ENCODE measurements at places on chromosomes 16 and 17.

DNA sequence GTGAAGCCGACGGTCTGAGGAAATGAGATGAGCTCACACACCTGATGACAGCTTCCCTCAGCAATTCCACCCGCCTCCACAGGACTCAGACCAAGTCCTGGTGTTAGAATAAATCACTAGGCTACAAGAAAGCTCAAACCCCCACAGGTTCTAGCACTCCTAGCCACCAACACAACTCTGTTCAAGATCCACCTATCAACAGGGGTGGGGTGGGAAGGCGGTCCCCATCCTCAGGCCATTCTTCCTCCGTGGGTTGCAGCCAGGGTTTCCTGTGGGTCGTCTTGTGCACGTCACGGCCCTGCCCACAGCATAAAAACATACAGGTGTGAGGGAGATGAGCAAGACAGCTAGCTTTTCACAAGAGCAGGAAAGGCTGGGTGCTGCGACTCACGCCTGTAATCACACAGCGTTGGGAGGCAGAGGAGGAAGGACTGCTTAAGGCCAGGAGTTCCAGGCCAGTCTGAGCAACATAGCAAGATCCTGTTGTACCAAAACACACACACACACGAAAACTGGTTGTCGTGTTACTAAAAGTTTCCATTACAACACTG is 81.1 kb downstream of the ANKRD11 start:
- DNase-seq: peak; percentile 57

GRCh38 chr17:1776857-1777256 is 15.0 kb downstream of the SERPINF1 start:
- no peak for DNase-seq

DNA sequence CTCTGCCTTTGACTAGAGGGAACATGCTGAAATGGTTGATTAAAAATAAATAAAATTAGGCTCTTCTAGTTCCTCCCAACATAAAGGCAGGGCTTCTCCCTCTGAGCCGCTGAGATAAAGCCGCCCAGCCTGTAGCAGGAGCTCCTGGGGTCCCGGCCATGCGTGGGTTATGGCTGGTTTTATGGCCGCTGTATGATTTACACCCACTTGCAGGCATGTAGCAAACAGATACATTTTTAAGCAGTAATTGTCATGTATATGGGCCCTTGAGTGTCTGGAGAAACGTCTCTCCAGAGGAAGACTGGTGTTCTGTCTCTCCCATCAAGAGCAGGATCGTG is 201.0 kb upstream of the TNRC6C start:
- no peak for DNase-seq

DNA sequence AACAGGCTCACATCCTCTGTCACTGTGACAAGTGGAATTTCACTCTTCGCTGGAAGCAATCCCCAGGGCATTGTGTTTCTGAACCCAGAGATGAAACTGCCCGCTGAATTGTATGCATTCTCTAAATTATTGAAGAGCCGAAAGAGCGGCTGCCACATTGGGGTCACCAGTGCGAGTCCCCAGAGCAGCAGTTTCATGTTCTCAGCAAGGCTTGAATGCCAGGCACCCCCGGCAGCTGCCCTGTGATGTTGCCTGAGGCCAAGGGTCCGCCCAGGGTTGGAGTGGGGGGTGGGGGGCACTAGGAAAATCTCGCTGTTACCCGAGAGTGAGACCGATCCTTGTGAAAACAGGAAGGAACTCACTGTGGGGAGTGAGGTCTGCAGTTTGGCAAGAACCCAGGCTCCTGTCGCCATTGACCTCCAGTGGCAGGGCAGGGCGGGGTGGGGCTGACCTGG is 20.7 kb upstream of the BCAR1 start:
- no peak for DNase-seq

- DNase-seq: peak; percentile 58
Measured at GRCh38 chr17:78497115-78497540, 80.1 kb downstream of the DNAH17 start.
